GM23338 (cell line): ENCODE measurements at places on chromosomes 7 and 10. TPM values are rescaled to one million over a fixed set of nuclear protein-coding genes. Genes with fewer than 3 reads are reported as not detected.
A peak's percentile ranks its signal among the peaks of the same experiment; 100 is the strongest.

- H3K4me3 ChIP-seq, result no peak overlapping the region
- DNase-seq, result peak; percentile 35
- no peaks in the 10 kb centered on the region for H3K36me3 ChIP-seq
- H3K27me3 ChIP-seq, result no peaks in the 10 kb centered on the region
These were observed 83.2 kb downstream of the SLC16A9 start for GRCh38 chr10:59626523-59626869.

The PTPRE gene
- total RNA-seq, result 0.42 and 0.54 TPM in 2 replicates

- H3K27me3 ChIP-seq, result no peaks in the 10 kb centered on the region
- H3K4me1 ChIP-seq, result peaks cover 10% of the 10 kb centered on the region; the same call in 1 of the 2 replicates
- no peak overlapping the region for H3K4me3 ChIP-seq
- H3K27ac ChIP-seq, result no peak overlapping the region
- H3K36me3 ChIP-seq, result no peaks in the 10 kb centered on the region; the same call in 1 of the 2 replicates
- DNase-seq, result no peak
These were observed 66.9 kb downstream of the BAMBI start for GRCh38 chr10:28744069-28744768.

GRCh38 chr10:61835069-61835945, 66.2 kb upstream of the ARID5B start:
- no peaks in the 10 kb centered on the region for H3K27me3 ChIP-seq
- no peaks in the 10 kb centered on the region for H3K36me3 ChIP-seq
- no peak overlapping the region for H3K27ac ChIP-seq
- no peak overlapping the region for H3K4me3 ChIP-seq

DNA sequence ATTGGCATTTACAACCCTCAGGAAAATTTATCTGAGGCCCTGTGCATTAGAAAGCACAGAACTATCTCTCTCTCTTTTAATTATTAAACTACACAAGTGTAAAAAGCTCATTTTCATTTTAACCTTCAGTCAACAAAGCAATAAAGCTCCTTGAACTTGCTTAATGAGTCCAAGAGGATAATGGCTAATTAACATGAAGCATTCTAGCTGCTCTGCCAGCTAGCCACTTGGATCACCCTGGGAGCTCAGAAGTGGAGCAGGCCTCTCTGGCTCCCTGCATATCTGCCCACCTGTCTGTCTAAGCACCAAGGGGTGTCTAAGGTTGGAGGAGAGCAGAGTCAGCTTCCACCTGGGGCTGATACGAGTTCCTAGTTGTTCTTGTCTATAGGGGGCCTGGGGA, 56.0 kb upstream of the SLC35G1 start:
- DNase-seq, result no peak
- peaks cover 97% of the 10 kb centered on the region for H3K27me3 ChIP-seq
- H3K4me3 ChIP-seq, result no peak overlapping the region
- peaks cover 7% of the 10 kb centered on the region; the same call in 1 of the 2 replicates for H3K4me1 ChIP-seq
- H3K36me3 ChIP-seq, result no peaks in the 10 kb centered on the region; the same call in 1 of the 2 replicates

GRCh38 chr7:74309181-74309580, 20.0 kb downstream of the CLIP2 start:
- no peaks in the 10 kb centered on the region for H3K36me3 ChIP-seq
- H3K27me3 ChIP-seq, result no peaks in the 10 kb centered on the region
- DNase-seq, result no peak
- peaks cover 7% of the 10 kb centered on the region; the same call in 1 of the 2 replicates for H3K4me1 ChIP-seq

DNA sequence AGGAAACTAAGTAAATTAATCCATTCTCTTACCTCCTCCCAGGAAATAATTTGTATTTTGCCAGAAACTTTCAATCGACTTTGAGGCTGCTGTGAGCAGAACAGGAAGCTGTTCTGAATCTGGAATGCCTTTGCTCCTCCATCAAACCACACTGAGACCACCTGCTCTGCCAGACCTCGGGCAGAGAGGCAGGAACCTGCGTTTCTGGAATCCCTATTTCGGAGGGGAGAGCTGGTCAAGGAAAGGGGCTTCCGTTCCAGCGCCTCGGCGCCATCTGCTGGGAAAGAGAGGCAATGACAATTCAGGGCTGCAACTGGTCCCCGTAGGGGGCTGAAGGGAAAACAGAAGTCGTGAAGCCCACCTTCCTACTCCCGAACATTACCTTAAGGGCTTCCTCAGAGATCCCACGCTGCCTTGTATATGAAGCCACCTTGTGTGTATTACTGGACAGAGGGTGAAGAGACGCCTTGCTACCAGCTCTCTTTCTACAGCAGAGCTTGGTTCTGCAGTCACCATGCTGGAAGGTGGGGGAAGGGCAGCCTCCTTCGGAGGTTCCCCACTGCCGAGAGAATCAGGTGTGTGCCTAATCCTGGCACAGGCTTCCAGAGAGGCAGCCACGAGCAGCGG, 31.2 kb downstream of the ZNF467 start:
- no peaks in the 10 kb centered on the region for H3K4me1 ChIP-seq
- peak; percentile 94 for DNase-seq
- peak overlapping the region; percentile 56 for H3K4me3 ChIP-seq
- H3K36me3 ChIP-seq, result no peaks in the 10 kb centered on the region
- H3K27ac ChIP-seq, result no peak overlapping the region

- no peaks in the 10 kb centered on the region for H3K27me3 ChIP-seq
- peaks cover 52% of the 10 kb centered on the region for H3K4me1 ChIP-seq
- DNase-seq, result no peak
- no peak overlapping the region for H3K4me3 ChIP-seq
- no peak overlapping the region for H3K27ac ChIP-seq
- H3K36me3 ChIP-seq, result no peaks in the 10 kb centered on the region
These were observed 105.5 kb downstream of the HGF start for GRCh38 chr7:81664304-81664703.

DNA sequence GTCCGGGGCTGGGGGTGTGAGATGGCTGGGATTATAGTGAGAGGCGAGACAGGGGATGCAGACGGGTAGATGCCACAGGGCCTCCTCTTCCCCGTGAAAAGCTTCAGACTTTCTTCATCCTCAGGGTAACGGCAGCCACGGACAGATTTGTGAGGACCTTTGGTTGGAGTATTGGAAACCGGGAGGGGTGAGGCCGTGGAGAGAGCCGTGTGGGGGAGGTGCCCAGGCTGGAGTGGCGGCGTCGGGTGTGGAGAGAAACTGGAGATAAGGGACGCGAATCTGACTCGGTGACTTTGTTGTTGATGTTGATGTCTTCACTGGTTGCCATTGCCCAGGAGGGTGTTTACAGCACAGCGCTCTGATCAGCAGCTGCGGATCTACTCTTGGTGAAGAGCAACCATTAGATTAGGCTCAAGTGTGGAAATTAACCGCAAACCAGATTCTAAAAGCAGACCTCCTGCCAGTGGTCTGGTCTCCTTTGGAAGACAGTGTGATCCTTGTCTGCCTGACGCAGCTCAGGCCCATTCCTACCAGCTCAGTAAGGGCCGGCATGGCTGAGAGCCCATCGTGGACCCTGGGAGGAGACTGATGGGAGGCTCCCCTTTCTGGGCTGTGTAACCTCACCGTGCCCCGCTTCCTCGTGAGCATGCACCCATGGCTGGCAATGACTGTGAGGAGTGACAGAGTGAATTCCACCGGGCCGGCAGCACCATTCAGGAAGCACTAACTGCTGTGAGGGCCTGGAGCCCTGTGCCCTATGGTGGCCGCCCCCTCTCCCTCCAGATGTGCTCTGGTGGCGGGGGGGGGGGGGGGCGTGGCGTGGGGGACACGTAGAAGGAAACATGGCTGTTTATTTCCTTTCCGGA, 90.3 kb downstream of the INPP5A start:
- H3K36me3 ChIP-seq, result no peaks in the 10 kb centered on the region
- no peak for DNase-seq
- H3K27me3 ChIP-seq, result no peaks in the 10 kb centered on the region
- peaks cover 4% of the 10 kb centered on the region; the same call in 1 of the 2 replicates for H3K4me1 ChIP-seq
- no peak overlapping the region for H3K4me3 ChIP-seq
- no peak overlapping the region for H3K27ac ChIP-seq

The VSTM2A gene
- 0.73 and 1.2 TPM in 2 replicates for total RNA-seq

- no peak overlapping the region for H3K4me3 ChIP-seq
- H3K4me1 ChIP-seq, result no peaks in the 10 kb centered on the region
- no peak overlapping the region for H3K27ac ChIP-seq
- H3K36me3 ChIP-seq, result no peaks in the 10 kb centered on the region
These were observed 572.6 kb downstream of the IPMK start for GRCh38 chr10:57694956-57695608.

The PILRA gene
- 0.38 and 2.6 TPM in 2 replicates for total RNA-seq

DNA sequence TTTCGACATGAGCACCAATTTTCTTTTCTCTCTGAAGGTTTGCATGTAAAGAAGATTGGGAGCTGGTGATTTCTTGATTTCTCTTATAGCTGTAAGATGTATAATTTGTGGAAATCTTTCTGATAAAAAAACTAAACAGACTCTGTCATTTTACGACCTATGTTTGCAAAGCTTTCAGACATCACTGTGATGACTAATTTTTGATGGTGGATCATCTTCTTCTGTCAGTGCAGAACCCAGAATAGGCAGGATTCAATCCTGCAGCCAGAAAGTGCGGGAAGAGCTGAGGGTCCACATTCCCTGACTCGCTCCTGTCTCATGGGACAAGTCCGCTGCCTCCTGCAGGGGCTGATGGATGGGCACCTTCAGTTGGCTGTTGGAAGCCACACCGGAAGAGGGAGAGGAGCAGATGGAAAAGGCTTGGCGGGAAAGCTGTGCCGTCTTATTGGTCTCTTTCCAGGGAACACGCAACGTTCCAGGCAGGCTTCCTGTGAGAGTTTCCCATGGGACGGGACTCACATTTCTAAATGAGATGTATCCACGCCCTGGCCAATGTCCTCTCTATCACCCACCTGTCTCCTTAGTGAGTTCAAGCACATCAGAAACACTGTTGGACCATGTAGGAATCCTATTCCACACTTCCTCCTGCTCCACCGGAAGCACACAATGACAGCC, 186.9 kb downstream of the PRPF18 start:
- H3K27me3 ChIP-seq, result no peaks in the 10 kb centered on the region
- no peaks in the 10 kb centered on the region for H3K36me3 ChIP-seq
- H3K4me3 ChIP-seq, result no peak overlapping the region

The PRSS1 gene
- not detected in 2 replicates for total RNA-seq

The POP7 gene
- total RNA-seq, result 87.3 and 110 TPM in 2 replicates

DNA sequence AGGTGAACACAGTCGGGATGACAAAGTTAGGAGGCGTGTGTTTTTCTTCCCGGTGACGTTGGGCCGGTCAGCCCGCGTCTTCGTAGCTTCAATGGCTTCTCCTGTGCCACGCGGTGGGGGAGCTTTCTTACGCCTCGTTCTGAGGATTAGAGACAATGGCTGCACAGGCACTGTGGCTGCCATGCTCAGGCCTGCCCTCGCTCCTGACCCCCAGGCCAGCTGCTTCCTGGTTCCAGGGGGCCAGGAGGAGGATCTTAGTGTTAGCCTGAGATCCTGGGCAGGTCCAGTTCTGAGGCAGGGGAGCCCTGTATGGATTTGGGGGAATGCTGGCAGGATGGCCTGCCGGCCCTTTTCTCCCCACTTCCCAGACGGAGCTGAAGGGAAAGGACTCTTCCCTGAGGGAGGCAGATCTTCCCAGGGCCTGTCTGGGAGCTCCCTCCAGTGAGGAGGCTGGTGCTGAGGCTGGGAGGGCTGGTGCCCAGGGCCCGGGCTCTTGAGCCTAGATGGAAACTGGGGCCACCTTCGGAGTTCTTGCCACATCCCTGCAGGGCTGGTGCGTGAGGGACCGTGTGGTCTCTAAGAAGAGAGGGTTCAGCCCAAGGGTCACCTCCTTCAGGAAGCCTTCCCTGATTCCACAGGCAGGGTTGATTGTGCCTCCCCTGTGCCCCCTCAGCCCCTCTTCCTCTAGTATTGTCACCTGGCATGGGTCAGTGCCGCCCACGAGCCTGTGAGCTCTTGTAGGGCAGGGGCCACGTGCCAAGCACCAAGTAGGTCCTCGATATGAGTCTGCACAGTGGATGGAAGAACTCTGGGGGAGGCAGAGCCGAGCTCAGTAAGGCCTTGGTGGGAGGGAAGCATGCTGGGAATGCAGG, 101.4 kb downstream of the GRK5 start:
- H3K4me1 ChIP-seq, result no peaks in the 10 kb centered on the region
- H3K36me3 ChIP-seq, result no peaks in the 10 kb centered on the region
- H3K27ac ChIP-seq, result no peak overlapping the region
- H3K27me3 ChIP-seq, result no peaks in the 10 kb centered on the region
- H3K4me3 ChIP-seq, result no peak overlapping the region
